ENCODE measurements at places on chromosomes 13 and 19.

DNA sequence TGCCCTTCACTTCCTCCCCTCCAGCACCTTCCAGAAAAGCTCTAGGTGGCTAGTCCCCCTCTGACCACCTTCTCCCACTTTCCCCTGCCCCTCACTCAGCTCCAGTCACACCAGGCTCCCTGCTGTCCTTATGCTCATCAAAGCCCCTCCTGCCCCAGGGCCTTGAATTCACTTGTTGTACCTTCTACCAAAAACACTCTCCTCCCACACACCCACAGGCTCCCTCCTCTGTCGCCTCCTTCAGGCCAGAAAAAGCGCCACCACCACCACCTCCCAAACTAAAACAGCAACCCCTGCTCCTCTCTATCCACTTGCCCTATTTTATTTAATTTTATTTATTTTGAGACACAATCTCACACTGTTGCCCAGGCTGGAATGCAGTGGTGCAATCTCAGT lies 4.8 kb upstream of the CEACAM16 start:
- DNase-seq, result no peak

- peak; percentile 19 for DNase-seq
These were observed 15.2 kb downstream of the STXBP2 start for GRCh38 chr19:7652061-7652641.

- no peak for DNase-seq
These were observed 14.8 kb upstream of the ZNF431 start for GRCh38 chr19:21127001-21127400.

DNA sequence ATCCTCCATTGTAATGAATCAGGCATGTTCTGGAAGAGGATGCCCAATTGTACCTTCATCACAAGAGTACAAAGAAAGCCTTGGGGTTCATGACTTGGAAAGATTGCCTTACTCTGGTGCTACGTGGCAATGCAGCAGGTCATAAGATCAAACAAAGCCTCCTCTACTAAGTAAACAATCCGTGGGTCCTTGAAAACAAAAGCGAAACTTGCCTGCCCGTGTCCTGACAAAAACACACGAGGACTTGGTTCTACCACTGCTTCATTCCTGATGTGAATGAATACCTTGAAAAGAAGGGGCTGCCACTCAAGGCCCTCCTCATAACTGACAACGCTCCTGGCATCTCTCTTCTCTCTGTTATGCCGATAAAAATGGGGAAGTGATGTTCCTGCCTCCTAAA lies 18.9 kb downstream of the ZNF563 start:
- no peak for DNase-seq

DNA sequence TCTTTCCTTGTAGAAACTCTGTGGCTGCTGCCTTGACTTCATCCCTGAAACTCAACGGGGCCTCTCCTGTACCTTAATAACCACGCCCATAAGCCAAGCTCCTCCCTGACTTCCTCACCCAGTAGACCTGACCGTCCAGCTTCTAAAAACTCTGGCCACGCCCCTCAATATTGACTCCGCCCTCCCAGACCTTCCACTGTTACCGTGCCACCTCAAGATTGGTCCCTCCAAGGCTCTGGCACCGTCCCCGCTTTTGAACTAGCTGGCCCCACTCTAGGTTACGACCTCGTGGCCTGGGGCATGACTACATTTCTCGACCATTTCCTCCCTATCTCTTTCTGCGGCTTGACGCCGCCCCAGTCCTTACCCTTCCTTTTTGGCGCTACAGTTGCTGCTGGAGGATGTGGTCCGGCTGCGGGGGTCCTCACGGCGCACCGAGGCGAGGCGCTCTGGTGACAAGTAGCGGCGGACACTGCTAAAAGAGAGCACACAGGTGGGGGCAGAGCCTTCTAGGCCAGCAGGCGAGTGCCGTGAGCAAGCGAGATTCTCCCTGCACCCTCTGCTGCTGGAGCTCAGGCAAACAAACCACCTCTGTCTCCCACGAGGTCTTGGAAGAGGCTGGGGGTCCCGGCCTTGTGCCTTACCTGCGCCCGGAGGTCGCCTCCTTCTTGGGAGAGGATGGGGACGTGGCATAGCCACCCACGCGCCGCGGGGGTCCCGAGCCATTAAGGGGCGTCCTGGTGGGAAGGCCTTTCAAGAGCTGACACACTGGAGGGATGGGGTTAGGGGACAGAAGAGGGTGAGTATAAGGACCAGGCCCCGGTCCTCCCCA lies 2.3 kb upstream of the EML2 start:
- no peak for DNase-seq

GRCh38 chr19:17505223-17505622 lies 6.2 kb upstream of the PGLS start:
- DNase-seq, result no peak

DNA sequence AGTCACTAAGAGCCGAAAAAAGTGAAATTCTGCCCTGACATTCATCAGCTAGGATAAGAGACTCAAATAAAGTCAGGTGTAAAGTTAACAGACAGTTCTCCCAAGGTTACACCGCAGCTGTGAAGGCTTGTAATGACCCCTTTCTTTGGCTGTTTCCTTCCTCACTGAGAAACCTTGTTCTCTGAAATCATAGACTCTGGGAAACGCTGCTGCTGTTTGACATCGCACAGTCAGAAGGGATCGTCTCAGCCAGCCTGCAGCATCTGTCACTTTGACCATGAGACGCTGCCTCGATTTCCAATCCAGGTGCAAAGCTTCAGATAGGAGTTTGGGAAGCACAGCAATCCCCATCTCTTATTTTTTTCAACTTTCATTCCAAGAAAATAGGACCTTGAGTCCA lies 678 bp downstream of the BCAT2 start:
- DNase-seq, result no peak

GRCh38 chr19:5693195-5694166 lies 3.4 kb downstream of the RPL36 start:
- no peak for DNase-seq

DNA sequence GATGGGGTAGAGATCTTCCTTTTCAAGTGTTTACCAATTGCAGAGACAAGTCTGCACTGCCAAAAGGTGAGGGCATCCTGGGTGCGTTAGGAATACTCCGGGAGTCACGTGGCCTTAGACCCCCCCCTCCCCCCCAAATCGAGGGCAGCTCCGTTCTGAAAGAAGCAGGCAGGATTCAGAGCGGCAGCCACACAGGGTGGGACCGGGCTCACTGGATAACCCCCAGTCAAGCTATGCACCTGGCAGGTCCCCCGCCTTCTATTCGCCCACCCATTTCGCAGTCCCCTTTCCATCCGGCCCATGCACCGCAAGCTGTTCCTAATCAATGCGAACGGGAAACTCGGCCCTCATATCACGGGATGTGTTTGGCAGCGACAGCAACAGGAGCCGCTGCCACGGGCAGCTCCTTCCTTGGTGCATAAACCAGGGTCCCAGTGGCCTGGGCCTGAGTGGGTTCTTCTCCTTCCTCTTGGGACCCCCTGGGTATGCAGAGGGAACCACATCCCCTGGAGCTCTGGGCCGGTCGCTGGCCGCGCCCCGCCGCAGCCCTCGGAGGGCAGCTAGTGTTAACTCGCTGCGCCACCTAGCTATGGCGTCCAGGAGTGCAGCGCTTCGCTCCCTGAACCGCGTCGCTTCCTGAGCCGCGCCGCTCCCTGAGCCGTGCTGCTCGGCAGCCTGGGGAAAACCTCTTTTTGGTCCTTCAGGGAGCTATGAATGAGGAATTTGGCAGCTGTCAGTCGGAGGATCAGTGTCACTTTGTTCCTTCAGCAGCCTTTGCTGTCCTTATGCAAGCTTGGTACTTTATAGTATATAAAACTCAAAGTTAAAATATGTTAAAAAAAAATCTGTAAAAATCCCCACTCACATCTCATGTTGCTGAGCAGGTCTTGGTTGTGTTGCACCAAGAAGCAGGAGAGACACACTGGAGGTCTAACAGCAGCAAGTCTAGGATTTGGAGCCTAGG lies 41.4 kb downstream of the LYL1 start:
- no peak for DNase-seq

GRCh38 chr13:79645569-79645968 lies 164.6 kb downstream of the NDFIP2 start:
- DNase-seq, result no peak

- no peak for DNase-seq
These were observed 417.2 kb downstream of the COG6 start for GRCh38 chr13:40072663-40073120.

- DNase-seq, result no peak
These were observed 39.1 kb upstream of the ANKRD10 start for GRCh38 chr13:110953833-110954532.

- no peak for DNase-seq
These were observed 454.5 kb downstream of the IRS2 start for GRCh38 chr13:109331898-109332297.

GRCh38 chr19:7397687-7398086 lies 49.0 kb downstream of the ARHGEF18 start:
- peak; percentile 84 for DNase-seq

DNA sequence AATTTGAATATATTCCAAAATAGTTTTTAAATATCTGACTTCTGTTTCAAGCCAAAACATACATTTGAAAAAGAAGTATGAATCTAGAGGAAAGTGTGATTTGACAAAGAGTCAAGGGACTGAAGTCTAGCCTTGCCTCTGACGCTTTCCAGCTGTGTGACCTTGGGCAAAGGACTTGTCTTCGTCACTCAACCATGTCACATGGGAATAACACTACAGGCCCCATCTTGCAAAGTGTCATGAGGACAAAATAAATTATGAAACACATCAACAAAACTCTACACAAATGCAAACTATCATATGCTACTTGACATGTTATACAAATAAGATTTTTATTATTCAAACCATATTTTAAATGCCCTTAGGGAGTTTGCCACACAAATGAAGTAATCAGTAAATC lies 73.0 kb downstream of the CYSLTR2 start:
- DNase-seq, result no peak

GRCh38 chr19:38990949-38991697 lies 15.6 kb upstream of the FBXO17 start:
- no peak for DNase-seq

- no peak for DNase-seq
These were observed 4.7 kb downstream of the PPP1R13L start for GRCh38 chr19:45400192-45400591.

DNA sequence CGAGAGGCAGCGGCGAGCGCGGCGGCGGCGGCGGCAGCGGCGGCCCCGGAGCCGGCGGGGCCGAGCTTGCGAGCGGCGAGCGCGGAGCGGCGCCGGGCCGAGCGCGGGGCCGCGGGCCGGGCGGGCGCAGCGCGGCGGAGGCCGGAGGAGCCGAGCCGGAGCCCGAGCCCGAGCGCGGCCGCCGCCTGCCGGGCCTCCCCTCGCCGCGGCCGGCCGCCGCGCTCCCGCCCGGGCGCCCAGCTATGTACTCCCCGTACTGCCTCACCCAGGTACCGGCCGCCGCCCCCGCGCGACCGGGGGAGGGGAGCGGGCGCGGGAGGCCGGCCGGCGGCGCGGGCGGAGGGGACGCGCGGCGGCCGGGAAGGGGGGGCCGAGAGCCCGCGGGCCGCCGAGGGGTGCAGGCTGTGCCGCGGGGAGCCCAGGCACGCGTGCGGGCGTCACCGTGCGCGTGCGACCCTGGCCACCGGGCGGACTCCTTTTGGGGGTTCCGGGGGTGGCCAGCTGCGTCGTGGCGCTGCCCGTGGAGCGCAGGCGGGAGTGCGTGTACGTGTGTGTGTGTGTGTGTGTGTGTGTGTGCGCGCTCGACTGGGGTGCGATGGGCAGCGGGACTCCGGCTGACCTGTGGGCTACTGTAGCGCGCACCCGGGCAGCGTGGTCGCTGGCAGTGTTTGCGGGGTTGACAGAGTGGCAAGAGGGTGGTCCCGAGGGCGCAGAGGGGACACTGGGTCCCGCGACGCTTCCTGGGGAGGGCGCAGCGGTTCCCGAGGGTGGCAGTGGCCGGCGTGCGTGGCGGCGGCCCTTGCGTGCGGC lies 526 bp downstream of the NFIX start:
- DNase-seq, result no peak

- DNase-seq, result no peak
These were observed 1498.8 kb downstream of the SLITRK5 start for GRCh38 chr13:89169951-89170350.

GRCh38 chr13:26813980-26814348 lies 53.4 kb upstream of the GPR12 start:
- DNase-seq, result no peak

GRCh38 chr13:67296511-67296910 lies 66.4 kb upstream of the PCDH9 start:
- no peak for DNase-seq

- DNase-seq, result no peak
These were observed 48.7 kb upstream of the ZNF835 start for GRCh38 chr19:56720281-56720680.

DNA sequence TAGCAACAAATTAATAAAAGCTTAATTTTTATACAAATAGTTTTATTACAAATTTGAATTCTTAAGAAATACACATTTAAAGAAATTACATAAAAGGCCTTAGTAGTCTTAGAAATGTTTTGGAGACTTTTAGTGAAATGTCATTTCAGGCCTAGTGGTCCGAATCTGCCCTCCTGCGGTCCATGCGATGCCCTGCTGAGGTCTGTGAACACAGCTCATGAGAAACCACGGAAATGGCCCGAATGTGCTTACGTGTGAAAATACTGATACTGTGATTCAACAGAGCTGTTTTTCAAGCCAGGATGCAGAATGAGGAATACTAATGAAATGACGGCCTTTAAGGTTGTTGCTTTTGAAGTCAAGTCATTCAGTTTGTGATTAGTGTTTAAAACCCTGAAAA lies 157.9 kb downstream of the COL4A1 start:
- no peak for DNase-seq

GRCh38 chr19:4922530-4923275 lies 13.4 kb downstream of the UHRF1 start:
- no peak for DNase-seq

GRCh38 chr13:110258876-110259631 lies 47.9 kb downstream of the COL4A1 start:
- no peak for DNase-seq

- no peak for DNase-seq
These were observed 332.2 kb downstream of the MYO16 start for GRCh38 chr13:108961542-108962125.

DNA sequence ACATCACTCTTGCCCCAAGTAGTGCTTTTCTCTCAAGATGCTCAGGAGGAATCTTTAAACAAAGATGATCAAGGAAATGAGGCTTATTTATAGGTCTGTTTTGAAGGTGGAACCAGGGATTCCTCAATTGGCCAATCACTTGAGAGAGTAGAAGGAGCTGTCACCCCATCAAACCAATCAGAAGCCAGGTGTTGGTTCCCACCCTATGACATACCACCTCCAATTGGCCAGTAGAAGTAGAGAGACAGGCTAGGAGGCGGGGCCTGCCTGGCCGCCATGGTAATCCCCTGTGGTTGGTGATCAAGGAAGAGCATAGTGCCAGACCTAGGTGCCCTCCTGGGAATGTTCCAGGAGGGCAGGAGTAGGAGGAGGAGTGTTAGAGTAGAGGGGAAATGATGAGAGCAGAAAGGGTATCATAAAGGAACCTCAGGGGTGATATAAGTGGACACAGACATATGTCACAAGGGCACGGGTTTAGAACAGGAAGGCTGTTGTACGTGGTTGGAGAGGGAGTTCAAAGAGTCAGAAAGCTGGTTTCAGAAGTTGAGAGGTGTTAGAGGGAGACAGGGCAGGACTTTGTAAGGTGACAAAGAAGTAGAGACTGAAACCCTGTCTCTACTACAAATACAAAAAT lies 10.5 kb downstream of the PMIS2 start:
- DNase-seq, result no peak

GRCh38 chr19:30089086-30089665 lies 147.1 kb downstream of the URI1 start:
- no peak for DNase-seq

GRCh38 chr13:100131863-100132574 lies 43.1 kb downstream of the PCCA start:
- peak; percentile 61 for DNase-seq

- DNase-seq, result no peak
These were observed 9.8 kb upstream of the LIN7B start for GRCh38 chr19:49104229-49104864.
